ENCODE measurements at places on chromosomes 1 and 21.
A peak's percentile ranks its signal among the peaks of the same experiment; 100 is the strongest.

DNA sequence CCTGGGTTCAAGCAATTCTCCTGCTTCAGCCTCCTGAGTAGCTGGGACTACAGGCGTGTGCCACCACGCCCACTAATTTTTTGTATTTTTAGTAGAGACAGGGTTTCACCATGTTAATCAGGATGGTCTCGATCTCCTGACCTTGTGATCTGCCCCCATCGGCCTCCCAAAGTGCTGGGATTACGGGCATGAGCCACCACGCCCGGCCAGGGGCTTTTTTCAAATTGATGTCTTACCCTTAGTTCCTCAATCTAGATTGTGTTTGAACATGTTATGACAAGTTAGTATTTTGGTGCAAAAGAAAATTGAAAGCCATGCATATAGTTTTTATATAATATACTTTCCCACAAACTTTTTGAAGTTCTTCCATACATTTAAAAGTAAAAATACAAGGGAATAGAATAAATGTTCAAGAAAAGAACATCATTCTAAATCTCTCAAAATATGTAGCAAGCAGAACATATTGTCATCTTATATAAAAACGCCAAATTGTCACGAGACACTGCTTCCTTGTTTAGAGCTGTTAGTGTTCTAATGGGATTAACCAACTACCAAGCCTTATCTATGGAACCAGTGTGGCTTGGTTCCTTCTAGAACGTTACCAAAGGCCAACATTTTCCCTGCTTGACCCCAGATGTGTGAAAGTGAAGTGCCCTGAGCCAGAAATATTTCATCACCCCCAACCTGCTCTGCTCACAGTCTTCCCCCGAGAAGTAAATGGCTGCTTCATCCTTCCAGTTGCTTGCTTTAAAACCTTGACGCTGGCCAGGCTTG lies 9.5 kb upstream of the PLEKHM2 start:
- no peak for DNase-seq

DNA sequence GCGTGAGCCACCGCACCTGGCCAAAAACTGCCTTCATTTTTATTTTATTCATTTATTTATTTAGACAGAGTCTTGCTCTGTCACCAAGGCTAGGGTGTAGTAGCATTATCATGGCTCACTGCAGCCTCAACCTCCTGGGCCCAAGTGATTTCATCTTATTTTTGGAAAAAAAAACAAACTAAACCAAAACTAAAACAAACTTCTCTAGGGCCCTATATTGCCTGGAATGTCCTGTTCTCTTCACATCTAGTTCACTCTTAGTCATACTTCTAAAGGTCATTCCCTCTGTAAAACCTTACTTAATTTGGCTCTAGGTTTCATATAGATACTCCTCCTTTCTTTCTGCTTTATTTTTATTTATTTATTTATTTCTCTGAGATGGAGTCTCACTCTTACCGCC lies 15.6 kb downstream of the RPS27 start:
- DNase-seq = no peak

DNA sequence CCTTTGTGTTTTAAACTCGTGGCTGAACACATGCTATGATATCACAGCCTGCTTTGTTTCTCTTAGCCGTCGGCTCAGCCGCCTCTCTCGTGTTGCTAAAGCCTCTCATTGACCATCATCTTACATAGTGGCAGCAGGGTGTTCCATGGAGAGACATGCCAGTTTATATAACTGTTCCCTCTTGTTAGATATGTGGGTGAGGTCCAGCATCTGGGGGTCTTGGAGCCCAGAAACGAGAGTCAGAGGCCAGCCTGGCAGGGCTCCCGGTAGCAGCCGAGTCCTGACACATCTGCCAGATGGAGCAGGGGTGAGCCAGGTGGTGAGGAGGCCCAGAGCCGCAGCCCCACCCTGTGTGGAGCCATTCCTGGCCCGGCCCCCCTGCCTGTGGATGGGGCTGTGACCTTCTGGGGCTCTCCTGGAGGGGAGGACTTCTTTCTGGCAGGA lies 11.9 kb downstream of the PODN start:
- DNase-seq = no peak

DNA sequence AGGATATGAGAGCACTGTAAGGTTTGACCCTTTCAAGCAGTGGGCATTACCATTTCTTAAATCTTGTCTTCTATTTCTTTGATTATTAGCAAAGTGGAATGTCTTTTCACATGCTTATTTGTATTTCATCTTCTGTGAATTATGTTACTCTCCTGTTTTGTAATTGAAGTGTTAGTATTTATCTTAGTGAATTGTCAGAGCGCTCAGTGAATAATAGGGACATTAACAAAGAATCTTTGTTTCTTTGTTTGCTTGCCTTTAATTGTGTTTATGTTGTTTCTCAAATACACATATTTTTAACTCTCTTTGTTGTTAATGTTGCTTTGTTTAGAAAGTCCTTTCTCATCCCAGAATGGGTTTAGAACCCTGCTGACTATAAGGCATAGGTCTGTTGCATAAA lies 259.3 kb downstream of the RRAGC start:
- DNase-seq = no peak

DNA sequence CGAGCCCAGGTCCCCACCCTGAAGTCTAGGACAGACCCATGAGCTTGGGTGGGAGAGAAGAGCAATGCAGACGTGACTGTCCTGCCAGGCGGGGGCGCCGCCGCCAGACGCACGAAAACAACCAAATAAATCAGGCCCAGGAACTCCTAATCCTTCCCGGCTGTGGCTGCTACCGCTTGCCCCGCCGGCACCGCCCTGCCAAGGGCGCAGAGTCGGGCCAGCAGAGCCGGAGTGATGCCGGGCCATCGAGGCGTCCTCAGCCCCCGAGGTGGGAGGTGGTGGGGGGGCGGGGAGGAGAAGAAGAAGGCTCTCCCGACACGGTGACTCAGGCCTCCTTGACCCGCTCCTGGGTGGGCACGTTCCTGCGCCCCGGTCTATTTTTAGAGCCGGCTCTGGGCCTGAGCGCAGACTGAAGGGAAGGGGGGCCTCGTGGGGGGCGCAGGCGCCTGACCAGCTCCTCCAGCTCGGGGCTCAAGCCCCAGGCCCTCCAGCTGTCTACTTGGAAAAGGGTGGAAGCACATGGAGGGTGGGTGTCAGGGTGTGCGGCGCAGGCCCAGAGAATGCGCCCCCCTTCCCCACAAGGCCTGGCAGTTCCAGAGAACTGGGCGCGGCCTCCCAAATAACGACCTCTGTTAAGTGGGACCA lies 10.7 kb upstream of the COL16A1 start:
- DNase-seq = peak; percentile 61

- no peak for DNase-seq
Observed at GRCh38 chr1:3899754-3900149, 320 bp downstream of the C1orf174 start.

DNA sequence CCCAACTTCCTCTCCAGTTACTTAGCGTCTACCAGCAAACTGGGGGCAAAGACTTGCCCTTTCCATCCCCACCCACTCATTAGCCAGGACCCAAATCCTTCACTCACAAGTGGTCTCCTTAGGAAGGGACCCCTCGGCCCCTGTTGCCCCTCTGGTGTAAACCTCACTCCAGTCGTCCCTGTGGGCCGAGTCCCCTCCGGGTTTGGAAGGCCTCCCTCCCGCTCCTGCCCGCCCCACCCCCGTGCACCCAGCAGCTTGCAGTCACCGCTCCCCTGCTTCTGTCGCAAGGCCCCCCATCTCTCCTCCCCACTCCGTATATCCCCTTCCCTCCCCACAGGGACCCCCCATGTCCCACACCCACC lies 1.2 kb downstream of the EFHD2 start:
- no peak for DNase-seq

DNA sequence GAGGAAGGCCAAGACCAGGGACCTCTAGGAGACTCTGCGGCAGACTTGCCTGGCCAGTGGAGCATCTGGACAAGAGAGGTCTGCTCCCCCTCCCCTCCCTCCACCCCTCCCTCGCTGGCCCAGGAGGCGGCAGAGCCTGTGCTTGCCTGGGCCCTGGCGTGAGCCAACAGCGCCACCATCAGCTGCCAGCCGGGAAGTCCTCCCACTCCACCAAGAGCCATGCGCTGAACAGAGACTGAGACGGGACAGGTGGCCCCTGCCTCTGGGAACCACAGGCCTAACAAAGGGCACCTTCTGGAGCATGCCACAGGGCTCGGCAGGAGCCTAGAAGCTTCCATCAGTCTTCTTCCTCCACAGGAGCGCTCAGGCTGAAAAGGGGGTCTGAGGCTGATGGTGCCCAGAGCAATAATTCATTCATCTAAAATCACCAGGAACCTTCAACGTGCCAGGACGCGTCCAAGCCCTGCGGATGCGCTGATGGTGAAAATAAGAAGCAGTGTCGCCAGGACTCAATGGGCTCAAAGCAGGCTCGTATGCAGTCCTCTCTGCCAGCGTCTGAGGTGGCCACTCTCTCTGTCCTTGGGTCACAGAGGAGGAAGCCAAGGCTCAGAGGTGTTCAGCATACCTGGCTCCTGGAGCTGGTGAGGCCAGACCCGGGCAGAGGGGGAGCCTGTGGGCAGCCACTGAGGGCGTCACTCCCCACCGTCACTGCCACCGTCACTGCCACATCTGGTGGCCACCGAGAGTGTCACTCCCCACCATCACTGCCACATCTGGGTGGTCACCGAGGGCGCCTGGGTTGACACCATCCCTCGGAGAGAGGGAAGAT lies 161.2 kb downstream of the NPHP4 start:
- DNase-seq = peak; percentile 67

GRCh38 chr1:88311265-88311664 lies 372.8 kb upstream of the PKN2 start:
- DNase-seq = no peak

GRCh38 chr1:181250038-181250437 lies 161.5 kb downstream of the IER5 start:
- no peak for DNase-seq

GRCh38 chr1:169860187-169860586 lies 33.5 kb downstream of the SCYL3 start:
- no peak for DNase-seq

- no peak for DNase-seq
Observed at GRCh38 chr1:21564521-21565095, 55.4 kb downstream of the ALPL start.

DNA sequence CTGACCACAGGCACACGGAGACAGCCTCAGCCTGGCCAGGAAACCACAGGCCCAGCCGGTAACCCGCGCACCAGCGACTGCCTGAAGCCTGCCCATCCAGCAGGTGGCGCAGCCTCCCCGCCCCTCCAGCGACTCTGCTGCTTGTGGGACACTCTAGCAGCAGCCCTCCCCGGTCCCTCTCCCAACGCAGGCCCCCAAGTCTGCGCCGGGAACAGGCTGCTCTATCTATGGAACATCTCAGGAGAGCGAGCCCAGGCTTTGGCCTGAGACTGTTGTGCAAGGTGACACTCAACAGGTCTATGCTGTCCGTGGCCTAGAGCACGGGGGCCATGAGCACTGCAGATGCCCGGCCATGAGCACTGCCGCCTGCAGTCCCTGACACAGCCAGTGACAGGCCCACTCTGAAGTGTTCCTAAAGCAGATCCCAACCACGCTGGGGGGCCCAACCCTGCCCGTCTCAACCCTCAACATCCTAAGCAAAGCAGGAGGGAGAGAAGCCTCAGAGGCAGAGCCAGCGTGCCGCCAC lies 28.4 kb downstream of the WDR4 start:
- no peak for DNase-seq

DNA sequence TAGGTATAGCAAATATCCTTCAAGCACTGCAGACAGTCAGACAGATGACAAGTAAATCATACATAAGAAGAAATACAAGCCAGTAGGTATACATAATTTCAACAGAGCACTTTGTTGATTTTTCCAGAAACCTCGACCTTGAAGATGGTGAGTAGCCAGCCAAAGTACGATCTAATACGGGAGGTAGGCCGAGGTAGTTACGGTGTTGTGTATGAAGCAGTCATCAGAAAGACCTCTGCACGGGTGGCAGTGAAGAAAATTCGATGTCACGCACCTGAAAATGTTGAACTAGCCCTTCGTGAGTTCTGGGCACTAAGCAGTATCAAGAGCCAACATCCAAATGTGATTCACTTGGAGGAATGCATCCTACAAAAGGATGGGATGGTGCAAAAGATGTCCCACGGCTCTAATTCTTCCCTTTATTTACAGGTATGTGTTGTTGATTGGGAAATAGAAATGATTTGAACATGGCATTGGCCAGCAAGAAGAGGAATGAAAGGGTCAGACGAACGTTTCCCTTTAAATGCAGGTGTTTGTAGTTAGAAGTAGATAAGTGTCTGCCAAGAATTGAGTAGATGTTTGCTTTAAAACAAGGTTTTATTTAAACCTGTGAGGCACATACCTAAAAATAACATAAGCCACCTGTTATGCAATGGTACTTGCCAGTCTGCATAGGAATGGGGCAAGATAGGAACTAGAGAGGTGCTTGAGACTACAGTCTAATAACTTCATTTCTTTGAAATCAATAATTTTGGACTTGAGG lies 2.7 kb downstream of the PDIK1L start:
- DNase-seq = no peak

DNA sequence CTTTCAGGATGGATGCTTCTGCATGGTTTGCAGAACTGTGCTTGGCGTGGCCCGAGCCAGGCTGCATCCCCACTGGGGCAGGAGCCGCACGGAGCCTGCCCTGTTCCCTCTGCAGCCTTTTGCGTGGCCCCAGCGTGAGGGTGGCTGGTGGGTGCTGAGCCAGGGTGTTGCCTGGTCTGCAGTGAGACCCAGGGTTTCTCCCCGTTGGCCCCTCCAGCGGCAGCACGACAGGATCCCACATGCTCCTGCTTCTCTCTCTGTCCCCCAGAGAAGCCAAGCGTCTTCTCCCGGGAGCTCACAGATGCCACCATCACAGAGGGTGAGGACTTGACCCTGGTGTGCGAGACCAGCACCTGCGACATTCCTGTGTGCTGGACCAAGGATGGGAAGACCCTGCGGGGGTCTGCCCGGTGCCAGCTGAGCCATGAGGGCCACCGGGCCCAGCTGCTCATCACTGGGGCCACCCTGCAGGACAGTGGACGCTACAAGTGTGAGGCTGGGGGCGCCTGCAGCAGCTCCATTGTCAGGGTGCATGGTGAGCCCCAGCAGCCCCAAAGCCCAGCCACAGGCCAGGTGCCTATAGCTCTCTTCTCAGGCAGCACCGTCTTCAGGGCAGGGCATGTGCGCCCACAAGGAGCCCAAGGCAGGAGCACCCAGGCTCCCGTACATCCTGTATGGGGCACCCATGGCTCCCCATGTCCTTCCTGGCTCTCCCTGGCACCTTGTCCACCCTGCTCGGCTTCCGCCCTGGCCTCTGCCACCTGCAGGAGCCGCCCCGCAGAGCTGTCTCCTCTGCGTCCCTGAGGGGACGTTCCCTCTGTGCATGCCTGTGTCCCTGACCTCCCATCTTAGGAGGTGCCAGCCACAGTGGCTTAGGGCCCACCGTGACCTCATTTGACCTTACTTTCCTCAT lies 78.9 kb downstream of the OBSCN start:
- no peak for DNase-seq

DNA sequence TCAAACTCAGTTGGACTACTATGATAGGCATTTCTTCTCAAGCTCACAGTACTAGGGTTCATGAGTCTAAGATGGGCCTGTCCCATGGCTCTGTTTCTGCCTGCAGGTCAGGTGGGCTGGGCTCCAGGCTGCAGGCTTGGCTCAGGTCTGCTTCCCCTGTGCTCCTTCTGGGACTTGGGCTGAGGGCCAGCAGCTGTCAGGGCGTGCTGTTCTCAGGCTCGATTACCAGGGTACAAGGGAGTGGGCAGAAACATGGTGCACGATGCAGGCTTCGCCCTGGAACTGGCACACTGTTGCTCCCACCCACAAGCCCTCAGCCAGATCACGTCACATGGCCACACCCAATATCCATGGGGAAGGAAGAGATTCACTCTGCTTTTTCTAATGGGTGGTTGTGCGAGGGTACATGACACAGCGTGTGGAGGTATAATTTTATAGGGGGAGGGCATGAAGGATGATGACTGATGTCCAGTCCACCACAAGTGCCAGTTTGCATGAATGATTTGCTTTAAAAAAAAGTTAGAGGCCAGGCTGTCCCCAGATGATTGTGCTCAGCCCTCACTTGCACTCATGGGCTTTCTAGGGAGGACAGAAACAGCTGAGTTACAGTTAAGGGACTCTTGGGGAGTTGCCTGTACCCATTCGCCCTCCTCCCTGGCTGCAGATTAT lies 118.0 kb downstream of the ACTL8 start:
- no peak for DNase-seq

Data from neuronal stem cell (in vitro differentiated cells).